AG10803 (cell line): ENCODE measurements at places on chromosomes 11 and 22.
A peak's percentile ranks its signal among the peaks of the same experiment; 100 is the strongest.

DNA sequence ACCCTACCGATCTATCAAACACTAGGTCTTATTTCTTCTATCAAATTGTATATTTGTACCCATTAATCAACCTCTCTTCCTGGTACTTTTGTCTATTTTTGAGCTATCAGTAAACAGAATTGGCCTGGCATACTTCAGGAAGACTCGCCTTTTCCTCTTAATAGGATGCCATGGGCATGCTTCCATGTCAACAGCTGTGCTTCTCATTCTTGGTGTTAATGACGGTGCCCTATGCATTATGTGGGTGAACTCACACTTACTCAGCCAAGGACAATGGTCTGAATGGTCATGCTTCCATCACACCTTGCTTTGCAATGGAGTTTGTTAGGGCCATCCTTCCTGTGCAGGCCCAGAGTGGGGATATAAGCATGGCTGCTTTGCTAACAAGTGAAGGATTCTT is 521.8 kb downstream of the MIAT start:
- DNase-seq = no peak

GRCh38 chr11:9639099-9639498 is 24.8 kb upstream of the SWAP70 start:
- DNase-seq = no peak

- DNase-seq = no peak
These were observed 57.6 kb upstream of the BLID start for GRCh38 chr11:122173587-122173986.

DNA sequence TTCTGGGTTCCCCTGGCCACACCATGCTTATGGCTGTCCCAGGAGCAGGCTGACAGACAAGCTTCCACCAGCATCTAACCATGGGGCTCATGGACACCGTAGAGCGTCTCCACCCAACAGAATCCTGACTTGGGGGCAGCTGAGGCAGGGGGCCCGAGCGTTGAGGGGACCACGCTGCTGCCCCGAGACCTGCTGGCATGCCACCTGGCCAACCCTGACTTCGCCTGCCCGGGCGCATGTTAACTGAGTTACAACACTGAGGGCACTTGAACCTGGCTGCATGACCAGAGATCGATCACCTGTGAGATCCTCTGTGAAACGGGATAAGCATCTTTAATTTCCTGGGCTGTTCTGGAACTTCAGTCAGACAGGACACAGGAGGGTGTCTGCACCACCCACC is 13.7 kb downstream of the PPM1F start:
- no peak for DNase-seq

DNA sequence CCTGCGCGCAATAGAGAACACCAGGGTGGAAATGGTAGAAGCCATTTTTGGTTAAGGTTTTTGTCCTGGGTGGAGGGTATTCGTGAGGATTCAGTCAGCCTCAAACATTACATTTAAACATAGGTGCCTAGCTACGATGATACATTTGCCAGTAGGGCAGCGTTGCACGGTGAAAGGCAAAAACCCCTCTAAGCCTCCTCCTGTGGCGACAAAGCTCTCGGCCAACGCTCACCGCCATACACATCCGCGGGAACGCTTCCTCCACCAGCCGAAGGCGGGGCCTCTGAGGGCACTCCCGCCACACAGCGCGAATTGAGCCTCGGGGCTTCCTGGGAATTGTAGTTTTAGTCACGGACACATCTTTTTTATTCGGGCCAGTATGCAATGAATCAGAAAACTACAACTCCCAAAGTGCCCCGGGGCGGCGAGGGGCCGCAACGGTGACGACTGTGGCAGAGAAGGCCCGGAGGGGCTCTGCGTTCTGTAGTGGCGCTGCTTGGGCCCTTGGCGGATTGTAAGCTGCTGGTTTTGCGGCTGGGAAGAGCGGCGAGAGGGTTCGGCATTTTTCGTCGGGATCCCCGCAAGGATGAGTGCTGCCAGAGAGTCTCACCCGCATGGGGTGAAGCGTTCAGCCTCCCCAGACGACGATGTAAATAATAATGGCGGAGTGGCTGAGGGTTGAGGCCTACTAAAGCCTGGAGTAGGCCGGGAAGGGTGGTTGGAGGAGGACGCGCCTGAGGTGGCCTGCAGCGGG is at the start of gene C11orf58:
Gene C11orf58, plus strand, starts transcription at position 455 of the 754 bp plus-strand sequence. Its CDS starts 132 bp downstream, at position 587.
- DNase-seq = peak; percentile 96

DNA sequence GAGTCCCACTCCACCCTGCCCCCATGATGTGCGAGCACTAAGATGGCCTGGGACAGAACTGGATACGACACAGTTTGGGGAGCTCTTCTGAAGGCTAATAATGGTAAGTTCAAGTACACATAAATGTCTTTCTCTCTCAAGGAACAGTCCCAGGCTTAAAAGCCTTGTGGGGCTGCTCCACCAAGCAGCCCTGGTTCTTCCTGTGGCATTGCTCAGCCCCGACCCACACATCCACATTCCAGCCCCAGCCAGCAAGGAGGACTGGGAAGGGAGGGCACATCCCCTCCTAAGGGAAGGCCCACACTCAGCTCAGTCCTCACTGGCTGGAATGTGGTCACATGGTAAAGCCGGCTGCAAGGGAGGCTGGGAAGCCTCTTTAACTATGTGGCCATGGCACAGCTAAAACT is 13.3 kb upstream of the MB start:
- peak; percentile 80 for DNase-seq

DNA sequence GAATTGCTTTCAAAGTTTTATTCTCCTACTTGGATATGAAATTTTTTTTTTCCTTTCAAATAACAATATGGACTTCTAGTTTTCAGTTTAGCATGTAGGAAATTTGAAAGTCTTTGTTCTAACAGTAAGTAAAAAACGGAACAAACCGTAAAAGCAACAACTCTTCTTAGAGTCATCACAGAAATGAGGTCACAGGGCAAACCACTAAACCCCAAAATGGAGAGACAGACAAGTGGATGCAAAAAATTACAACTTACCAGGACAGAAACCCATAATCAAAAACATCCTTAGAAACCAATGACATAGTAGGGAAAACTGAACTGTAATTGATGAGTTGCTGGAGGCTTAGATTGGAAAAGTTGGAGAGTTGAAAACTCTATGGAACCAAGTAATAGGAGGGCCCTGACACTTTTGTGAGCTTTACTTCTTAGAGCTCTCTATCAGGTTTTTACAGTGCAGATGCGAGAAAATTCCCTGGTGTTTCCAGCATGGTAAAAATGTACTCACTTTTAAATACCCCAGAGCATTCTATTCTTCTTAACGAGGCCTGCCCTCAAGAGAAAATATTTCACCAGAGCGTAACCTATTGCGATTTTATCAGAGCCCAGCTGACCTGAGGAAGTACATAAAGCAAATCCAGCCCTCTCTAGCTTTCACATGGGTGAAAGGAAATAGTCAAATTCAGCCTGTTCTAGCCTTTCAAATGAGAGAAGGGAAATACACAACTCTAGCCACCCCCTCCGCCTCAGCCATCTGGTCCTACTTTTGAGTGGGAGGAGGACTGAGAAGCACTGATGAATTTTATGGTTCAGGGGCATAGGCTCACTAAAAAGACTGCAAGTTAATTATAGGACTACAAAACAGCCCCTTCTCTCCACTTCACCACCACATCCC is 39.1 kb downstream of the CASP12 start:
- DNase-seq = no peak

- DNase-seq = no peak
These were observed 26.5 kb upstream of the KRTAP5-7 start for GRCh38 chr11:71500601-71501021.

DNA sequence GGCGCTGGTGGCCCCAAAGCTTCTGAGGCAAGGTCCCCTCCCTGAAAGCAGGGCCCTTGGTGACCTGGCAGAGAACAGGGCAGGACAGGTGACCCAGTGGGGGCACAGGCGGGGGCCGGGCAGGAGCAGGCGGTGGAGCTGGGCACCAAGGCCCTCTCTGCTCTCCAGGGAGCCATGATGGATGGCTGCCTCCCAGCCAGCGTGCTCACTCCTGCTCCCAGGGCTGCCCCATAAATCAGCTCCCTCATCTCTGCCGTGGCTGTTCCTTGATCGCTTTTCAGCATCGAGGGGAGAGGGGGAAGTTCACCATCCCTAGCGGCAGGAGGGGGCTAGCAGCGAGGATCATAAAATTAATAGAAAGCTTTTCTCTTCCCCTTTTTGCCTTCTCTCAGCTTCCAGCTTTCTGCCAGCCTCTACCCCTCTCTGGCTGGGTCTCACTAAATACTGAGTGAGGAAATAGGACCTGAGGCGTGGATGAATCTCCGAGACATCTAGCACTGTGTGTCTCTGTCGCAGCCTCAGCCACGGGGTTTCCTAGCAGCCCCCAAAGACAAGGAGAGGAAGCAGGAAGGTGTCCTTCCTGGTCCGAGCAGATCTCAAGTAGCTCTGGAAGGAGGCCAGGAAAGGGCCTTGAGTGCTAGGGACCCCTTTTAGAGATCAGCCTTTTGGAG is 22.2 kb upstream of the ELFN2 start:
- no peak for DNase-seq

GRCh38 chr11:57776031-57776521 is 14.5 kb downstream of the CTNND1 start:
- DNase-seq = peak; percentile 97

- no peak for DNase-seq
These were observed 803 bp downstream of the KRTAP5-8 start for GRCh38 chr11:71538666-71538990.

GRCh38 chr11:47887910-47888569 is 39.9 kb upstream of the NUP160 start:
- no peak for DNase-seq

DNA sequence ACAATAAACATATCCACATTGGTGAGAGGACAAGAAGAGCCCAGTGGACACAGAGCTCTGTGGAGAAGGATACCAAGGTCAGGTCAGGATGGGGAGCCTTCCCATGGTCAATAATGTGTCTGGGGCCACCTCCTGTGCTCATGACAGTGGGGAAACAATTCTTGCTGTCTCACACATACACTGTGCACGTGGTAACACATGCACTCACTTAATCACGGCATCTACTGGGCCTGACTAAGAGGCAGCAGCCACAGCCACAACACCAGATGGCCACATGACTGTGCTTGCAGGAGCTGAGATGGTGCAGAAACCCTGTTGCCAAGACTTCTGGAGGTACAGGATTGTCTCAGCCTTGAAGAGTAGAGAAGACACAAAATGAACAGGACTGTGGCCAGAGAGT is 28.6 kb downstream of the C22orf42 start:
- peak; percentile 2 for DNase-seq

DNA sequence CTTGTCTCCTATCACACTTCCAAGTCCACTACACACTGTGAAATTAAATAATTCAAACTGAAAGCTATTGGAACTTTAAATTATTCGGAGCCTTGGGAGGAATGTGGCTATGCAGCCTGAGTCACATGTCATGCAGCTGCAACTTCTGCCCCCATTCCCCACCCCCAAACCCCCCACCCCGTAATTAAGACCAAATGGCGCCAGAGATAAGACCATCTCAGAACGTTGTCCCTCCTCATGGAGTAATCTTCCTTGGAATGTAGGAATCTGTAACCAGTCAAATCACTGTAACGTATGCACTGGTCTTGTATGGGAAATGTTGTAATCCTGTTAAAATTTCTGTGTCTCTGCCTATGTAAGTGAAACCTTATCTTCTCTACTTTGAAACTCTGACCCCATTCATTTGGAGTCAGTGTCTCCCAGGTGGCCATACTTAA is 37.0 kb downstream of the GAB2 start:
- DNase-seq = peak; percentile 78

GRCh38 chr11:76880956-76881355 is 20.2 kb downstream of the ACER3 start:
- DNase-seq = no peak

DNA sequence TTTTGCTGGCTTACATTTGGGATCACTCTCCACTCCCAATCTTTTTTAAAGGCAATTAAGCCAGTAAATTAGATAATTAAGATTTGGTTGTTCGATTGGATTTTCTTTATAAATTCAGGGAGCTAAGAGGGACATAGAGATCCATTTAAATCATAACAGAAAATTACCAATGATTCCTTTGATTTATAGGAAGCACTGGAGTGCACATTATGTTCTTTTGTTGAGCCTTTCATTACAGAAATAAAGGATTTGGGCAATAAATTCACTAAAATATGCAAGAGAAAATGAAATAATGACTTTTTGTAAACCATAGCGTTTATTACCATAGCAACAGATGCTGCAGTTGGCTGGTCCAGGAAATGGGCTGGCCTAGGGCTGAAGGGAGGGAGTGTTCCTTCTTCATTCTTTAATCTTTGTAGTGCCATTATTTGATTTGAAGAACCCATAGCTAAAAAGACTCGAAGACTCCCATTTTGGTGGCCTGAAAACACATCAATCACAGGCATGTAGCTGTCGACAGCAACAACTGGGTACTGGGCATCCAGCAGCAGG is 73.0 kb downstream of the C2CD3 start:
- no peak for DNase-seq

GRCh38 chr22:44158816-44159215 is 21.9 kb upstream of the PARVG start:
- no peak for DNase-seq

- no peak for DNase-seq
These were observed 32.0 kb downstream of the NADSYN1 start for GRCh38 chr11:71485063-71485399.

GRCh38 chr22:46076651-46077339 is 73.5 kb upstream of the PPARA start:
- DNase-seq = peak; percentile 91

- peak; percentile 96 for DNase-seq
These were observed at the start of gene DPAGT1 for GRCh38 chr11:119101759-119102423. Gene DPAGT1, minus strand, starts transcription at chr11:119101853. Its CDS starts 198 bp downstream, at chr11:119101655.

DNA sequence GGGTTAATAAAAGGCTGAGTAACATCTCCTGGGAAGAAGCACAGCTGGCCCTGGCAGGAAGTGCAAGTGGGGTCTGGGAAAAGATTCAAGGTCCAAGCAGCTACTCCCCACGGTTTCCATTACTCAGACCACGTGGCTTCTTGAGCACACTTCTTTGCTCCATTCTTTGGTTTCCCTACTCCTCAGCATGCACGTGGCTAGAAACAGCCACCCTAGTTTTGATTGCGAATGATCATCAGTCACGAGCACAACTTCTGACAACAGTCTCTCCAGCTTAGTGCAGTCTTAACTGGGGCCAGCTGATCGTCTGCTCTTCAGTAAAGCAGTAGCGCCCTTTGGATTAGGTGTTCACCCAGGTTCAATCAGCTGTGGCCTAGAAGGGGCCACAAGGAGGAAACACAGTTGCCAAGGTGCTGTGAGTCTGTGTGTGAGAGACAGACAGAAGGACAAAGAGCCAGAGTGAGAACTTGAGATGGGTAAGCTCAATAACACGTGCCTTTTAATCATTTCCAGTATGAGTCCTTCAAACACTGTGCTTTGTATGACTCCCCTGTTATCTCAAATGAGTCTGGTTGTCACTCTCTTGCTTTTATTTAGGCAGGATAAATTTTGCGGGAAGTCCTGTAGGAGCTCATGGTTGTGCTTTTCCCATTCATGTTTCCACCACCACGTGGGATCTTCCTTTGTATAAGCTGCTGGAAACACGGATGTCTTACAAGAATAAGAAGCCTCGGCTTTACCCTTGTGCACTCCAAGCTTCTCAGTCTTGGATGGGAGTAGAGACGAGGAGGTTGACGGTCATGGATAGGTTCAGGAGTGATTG is 901 bp upstream of the PARVA start:
- peak; percentile 89 for DNase-seq

DNA sequence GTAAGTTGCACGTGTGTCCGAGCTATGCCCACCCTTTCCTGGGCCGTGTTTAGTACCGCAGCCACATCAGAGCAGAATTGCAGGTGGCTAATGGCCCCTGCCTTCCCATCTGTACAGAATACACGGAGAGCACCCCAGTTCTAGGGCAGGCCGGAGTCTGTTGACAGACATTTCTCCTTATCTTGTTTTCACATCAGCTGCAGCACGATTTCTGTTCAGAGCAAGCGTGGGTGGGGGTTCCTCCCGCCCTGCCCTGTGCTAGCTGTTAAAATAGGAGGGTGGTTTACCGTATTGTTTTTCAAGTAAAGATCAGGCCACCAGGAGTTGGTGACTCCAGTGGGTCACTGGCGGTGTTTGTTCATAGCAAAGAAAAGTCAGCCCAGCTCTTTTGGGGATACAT is 41.1 kb downstream of the UBASH3B start:
- DNase-seq = no peak
